ENCODE measurements at places on chromosomes 5 and 9.

- DNase-seq, result no peak
Observed at GRCh38 chr9:82363198-82363597, 374.6 kb downstream of the SPATA31D1 start.

- no peak for DNase-seq
Observed at GRCh38 chr5:173317852-173318251, 10.4 kb downstream of the STC2 start.

DNA sequence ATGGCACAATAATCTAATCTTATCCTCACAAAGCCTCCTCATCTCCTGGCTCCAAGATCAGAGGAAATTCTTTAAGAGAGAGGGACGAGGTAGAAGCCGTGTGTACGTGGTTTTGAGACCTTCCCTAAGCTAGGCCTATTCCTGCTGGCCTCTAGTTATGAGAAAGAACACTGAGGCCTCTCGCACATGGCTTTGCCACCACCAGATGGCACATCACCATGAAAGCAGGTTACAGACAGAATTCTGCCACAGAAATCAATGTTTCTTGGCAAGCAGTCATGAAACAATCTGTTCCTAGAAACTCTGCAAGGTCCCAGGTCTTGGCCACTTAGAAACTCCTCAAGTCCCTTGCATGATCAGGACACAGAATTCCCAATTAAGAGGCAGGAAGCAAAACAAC is 268.2 kb upstream of the TAS2R1 start:
- DNase-seq, result no peak

GRCh38 chr5:177967221-177967887 is 28.7 kb downstream of the PROP1 start:
- no peak for DNase-seq

- DNase-seq, result no peak
Observed at GRCh38 chr9:134600836-134601638, 40.6 kb upstream of the COL5A1 start.

DNA sequence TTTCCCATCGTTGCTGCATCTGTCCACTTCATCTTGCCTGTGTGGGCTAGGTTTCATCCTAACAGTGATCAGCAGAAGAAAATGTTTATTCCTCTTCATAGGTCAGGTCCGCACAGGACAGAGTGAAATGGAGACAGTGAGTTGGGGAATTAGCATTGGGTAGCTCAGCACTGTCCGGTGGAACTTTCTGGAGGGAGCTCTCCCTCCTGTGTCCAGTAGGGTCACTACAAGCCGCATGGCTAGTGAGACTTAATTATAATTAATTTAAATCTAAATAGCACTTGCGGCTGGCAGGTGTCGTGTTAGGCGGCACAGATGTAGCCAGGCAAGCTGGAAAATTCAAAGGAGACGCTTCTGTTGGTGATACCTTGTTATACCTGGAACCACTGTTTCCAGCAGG is 48.4 kb downstream of the CFAP77 start:
- DNase-seq, result no peak

GRCh38 chr5:24566933-24567332 is 77.8 kb downstream of the CDH10 start:
- no peak for DNase-seq
